AG04449 (cell line): ENCODE measurements at places on chromosomes 3 and 15.

- no peak for DNase-seq
These were observed 7.5 kb upstream of the FAN1 start for GRCh38 chr15:30896211-30896606.

DNA sequence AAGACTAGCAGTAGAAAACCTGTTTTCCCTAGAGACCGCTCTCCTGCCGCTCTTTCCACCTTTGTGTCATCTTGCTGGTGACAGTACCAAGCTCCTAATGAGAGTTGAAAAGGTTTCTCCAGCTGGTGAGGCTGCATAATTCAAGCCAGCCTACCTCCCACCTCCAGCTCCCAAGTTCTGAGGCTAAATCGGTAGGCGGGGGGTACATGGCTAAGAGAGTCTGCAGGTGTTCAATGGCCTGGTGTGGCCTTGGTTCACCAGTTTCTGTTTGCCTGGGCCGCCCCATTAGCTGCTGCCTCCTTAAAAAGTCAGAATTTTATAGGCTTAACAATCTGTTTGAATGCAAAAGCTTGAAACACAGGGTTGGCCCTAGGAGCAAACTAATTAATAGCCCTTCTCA is 262.8 kb downstream of the SLCO3A1 start:
- no peak for DNase-seq

DNA sequence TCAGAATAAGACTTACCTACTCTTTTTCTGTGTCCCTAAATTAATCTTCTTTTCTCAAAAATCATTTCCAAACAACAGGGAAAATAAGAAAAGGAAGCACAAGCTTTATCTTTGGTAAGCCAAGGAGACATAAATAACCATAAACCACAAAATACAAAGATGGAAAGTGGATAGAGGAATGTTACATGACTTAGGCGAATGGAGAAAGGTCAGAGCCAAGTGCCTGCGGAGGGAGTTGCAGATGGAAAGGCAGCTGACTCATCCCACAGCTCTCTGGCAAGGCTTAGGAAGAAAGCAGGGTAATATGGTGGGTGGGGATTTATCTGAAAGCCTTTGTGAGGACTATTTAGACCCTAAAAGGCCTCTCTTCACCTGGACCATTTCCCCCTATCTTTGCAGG is 72.8 kb downstream of the GALK2 start:
- DNase-seq: no peak

- DNase-seq: no peak
These were observed 76.4 kb downstream of the USF3 start for GRCh38 chr3:113620091-113620490.

- no peak for DNase-seq
These were observed 3.3 kb downstream of the C3orf70 start for GRCh38 chr3:185149591-185149990.

DNA sequence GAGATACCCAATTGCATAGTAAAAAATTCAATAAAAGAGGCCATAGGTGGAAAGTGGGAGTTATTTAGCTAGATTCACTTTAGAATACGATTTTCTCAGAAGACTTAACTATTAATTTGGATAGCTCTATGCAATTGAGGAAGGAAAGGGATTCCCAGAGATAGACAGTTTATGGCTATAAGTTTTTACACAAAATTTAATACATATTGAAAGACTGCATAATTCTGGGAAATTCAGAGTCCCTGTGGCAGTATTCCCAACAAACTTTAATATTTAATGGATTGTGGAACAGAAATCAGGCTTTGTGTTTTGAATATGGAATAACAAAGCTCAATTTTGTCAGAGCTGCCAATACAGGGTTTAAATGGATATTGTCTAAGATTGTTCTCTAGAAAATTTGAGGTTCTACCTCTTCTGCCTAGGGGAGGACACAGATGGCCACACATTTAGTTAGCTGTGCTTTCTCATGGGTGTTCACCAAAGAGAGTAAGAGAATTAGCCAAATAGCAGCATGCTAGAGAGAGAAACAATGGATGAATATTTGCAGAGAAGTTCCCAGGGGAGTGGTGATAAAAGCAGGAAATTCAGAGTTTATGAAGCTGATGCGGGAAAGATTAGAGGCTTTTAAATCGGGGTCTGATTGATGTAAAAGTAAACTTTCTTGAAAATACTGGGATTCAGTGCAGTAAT is 8.5 kb downstream of the ISL2 start:
- DNase-seq: no peak

GRCh38 chr3:57948781-57949242 is 59.4 kb upstream of the FLNB start:
- DNase-seq: no peak

- no peak for DNase-seq
These were observed 60.6 kb downstream of the GRIP2 start for GRCh38 chr3:14479591-14479990.
